ENCODE measurements at places on chromosomes 12 and 14.
A peak's percentile ranks its signal among the peaks of the same experiment; 100 is the strongest.

DNA sequence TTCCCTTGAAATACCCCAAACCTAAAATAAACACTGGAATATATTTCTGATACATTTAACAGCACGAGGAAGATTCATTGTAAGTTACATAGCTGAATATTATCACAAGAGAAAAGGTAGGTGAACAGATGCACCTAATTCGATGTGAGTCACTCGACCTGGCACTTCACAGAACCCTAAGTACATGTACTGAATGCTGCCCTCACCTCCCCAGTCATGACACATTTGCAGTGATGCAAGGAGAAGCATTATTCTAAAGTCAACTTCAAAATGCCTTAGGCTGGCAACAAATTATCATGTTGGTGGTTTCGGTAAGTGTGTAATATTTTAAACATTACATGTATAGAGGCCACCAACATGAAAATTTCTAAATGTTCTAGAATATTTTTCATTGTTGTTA is 35.2 kb upstream of the TMTC2 start:
- no peak for DNase-seq

- no peak for DNase-seq
These were observed 122.0 kb downstream of the AKAP6 start for GRCh38 chr14:32450919-32451675.

DNA sequence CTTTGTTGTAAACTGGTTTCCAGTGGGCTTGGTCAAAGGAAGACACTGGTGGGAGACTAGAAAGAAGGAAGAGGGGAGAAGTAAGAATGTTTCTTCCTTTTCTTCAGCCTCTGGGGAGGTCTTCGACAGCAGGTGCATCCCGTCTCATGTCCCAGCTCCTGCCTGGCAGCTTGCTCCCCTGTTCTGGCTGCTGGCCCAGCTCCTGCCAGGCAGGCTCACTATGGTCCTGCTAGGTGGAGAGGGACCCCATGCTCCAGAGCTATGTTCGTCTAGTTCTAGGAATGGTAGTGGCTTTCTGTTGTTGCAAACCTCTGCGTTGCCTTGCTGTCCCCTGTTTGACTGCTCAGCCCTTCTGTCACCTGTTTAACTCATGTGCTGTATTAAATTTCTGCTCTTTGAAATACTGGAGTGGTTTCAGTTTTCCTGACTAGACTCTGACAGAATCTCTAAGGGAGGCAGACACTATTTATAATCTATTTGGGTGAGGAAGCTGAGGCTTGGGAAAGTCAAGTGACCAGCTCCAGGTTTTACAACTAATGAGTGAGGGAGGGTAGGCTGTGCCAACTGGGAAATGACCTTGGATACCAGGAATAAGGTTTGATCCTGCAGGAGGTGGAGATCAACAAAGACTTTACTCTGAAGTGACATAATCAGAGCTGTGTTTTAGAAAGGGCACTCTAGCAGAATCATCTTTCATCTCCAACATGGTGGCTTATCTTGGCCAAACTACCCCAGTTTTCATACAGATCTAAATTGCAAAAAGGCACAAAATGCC is 94.7 kb upstream of the DDHD1 start:
- DNase-seq: no peak

DNA sequence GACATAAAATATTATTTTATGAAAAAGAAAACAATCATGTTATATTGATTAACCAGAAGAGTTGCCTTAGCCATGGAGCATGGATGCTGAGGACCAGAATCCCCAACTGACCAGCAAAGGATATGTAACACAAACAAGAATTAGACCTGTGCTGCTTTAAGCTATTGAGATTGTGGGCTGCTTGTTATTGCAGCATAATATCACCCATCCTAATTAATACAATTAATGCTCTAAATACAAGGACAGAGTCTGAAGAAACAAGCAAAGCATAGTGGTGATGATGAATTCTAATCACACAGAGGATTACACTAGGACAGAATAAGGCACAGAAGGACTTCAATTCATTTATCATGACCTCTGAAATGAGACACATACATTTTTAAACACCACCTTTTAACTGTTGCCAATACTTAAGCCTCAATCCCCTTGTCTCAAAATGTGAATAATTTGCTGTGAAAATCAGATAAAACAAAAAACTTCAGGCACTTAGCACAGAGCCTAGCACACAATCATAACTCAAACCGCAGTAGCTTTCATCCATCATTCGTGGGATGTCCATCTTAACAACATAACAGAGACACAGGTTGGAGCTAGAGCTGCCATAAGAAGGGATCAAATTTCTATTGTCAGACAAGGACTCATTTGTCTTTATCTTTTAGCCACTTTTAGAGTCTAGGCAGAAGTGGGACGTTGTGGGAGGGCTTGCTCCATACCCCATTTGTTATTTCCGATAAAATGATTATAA is 449.6 kb upstream of the DCN start:
- DNase-seq: no peak

DNA sequence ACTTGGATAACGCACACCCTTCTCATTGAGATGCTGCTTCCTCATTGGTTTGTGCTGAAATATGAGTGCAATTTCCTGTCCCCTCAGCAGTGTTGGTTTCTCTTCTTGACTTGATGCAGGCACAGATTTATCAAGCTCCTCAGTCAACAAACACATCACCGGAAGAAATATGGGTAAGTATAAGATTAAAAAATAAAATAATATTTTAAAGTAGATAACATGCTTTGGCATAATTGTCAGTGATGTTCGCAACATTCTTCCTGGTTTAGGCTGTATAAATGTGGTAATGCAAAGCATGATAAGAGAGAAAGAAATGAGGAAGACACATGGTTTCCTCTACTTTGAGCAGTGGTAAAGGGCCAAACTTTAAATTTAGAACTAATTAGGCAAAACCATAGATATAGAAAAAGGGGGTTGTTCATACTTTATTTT is at the start of gene GPR65:
Gene GPR65, plus strand, starts transcription at position 86 of the 432 bp plus-strand sequence. CDS start 5,713 bp downstream, outside the sequence.
- DNase-seq: peak; percentile 23

DNA sequence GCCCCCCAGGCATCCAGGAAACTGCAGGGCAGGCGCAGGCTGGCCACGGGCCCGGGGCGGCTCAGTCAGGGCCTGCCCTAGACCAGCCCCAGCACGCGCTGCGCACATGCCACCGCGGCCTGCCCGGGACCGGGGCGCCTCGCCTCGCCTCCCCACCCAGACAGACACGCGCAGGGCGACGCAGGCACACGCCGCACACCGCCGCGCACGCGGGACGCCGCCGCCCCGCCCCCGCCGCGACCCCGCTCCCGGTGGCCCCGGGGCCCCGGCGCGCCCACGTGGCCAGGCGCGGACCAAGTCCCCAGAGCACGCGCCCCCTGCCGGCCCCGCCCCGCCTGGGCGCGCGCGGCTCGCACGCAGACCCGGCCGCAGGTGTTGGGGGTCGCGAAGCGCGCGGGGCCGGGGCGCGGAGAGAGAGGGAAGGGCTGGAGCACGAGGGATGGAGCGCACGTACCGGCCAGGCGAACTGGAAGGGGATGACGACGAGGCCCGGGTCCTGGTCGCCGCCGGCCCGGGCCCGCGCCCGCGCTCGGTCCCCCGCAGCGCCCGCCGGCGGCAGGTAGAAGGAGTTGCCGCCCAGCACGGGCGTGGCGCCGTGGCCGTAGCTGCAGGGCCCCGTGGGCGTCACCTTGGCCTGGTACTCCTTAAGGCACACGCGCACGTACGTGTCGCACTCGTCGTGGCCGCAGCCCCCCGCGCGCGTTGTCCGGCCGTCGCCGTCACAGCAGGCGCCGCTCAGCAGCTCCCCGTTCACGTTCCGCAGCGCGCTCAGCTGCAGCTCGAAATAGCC is 1.1 kb downstream of the JAG2 start:
- DNase-seq: no peak

- DNase-seq: no peak
These were observed 8.8 kb upstream of the TEX22 start for GRCh38 chr14:105389534-105389933.

DNA sequence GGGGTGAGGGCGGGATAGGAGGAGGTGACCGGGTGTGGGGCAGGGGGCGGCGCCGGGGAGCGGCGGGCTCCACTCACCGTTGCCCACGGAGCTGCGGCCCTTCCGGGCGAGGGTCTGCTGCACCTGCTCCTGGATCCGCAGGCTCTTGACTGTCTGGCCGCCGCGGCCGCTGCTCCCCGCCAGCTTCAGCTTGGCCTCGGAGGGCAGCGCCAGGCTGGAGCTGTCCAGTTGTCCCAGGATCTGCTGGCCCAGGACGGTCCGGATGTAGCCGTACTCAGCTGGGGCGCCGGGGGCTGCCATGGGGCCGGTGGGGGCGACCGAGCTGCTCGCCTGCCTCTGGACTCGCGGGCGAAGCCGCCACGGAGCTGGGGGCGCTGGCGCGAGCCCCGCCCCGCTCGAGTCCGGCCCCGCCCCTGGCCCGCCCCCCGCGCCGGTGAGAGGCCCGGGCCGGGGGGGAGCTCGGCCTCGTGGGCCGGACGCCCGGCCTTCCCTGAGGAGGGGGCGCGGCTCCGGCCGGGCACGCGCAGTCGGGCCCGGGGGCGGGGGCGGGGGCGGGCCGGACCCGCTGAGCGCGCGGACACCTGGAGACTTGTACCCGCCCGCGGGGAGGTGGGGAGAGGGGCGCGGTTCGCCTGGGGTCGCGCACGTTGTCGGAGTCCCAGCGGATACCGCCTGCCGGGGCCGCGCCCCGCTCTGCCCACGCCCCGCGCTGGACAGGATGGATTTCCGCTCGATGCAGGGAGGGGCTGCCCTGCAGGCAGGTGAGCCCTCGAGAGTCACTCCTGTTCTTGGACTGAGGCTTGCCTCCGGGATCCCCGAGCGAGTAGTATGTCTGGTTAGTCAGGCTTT is at the start of gene PKP2:
Gene PKP2, minus strand, starts transcription at position 346 of the 849 bp plus-strand sequence. Its CDS starts 46 bp downstream, at position 300.
- no peak for DNase-seq

- DNase-seq: no peak
These were observed 58.0 kb downstream of the PITPNM2 start for GRCh38 chr12:123092866-123093265.

- DNase-seq: no peak
These were observed 209.5 kb upstream of the STXBP6 start for GRCh38 chr14:25259470-25259869.

DNA sequence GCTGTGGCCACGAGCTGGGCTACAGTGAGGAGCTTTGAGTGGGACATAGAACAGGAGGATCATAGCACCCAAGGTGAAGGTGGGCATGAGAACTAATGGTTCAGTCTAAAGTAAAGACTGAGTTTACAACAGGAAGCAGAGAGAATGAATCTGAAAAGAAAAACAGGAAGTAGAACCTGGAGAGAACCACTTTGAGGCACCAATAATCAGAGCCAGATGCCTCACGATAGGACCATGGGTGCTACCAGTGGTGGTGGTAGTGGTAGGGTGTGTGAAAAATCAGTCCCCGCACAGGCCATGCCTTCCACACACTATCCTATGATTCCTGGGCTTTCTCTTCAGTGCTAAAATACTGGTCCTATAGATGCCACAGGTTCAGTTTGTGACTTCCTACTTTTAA is 293.6 kb downstream of the AKAP6 start:
- no peak for DNase-seq

- DNase-seq: no peak
These were observed 166.3 kb upstream of the DAAM1 start for GRCh38 chr14:59022144-59022543.

- DNase-seq: no peak
These were observed 10.3 kb upstream of the SERPINA3 start for GRCh38 chr14:94601884-94602391.

DNA sequence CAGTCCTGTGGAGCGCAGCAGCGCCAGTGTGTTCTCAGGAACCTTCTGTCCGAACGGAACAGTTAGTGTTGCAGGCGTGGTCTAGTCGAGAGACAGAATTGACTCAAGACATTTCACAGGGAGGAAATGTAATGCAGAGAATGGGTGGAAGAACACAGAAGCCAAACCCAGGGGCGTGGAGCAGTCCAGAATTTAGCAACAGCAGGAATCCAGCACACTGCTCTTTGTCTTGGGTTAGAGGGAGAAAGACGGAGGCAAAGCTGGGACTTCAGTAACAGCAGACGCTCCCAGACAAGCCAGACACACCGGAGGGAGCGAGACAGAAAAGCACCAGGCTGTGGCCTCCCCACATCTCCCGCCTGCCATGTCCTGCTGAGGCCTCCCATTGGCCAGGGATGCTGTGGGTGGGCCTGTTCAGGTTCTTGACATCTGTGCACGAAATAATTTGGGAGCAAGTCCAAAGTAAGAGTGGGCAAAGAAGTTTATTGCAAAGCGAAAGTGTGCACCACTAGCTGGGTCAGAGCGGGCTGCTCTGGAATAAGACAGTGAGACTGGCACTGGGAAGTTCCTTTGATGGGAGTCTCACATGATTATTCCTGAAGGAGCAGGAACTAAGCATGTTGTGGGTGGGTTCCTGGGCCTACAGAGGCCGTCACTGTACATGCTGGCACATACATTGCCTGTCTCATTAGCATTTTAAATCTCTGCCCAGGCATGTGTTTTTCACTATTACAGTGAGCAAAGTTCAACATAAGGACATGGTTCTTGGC is 339.3 kb upstream of the SFSWAP start:
- DNase-seq: no peak

- no peak for DNase-seq
These were observed 2.6 kb upstream of the TTC8 start for GRCh38 chr14:88821888-88822287.

- no peak for DNase-seq
These were observed 10.8 kb downstream of the DPF3 start for GRCh38 chr14:72883109-72883508.

GRCh38 chr12:13215056-13215455 is 18.5 kb downstream of the EMP1 start:
- no peak for DNase-seq

DNA sequence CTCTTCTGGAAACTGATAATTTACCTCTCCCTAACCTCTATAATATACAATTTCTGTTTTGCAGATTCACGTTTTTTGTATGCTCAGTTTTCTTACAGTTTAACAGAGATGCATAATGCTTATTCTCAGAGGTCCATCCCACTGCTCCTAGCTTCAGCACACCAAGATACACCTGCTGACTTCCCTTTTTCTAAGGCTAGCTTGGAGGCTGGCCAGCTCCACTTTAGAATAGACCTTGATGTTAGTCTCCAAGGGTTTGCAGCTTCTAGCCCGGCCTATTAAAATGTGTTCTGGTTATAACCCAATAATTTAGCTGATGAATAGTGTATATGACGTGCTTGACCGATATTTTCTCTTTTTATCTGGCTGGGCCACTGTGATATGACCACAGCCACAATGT is 261.2 kb downstream of the EGLN3 start:
- no peak for DNase-seq
